NCI-H187 treated with DMSO at 0.1 percent for 48 hours (cell line): ENCODE measurements at places on chromosomes 1 and 21.

GRCh38 chr1:193211539-193211938, 25.1 kb upstream of the B3GALT2 start:
- DNase-seq: no peak

DNA sequence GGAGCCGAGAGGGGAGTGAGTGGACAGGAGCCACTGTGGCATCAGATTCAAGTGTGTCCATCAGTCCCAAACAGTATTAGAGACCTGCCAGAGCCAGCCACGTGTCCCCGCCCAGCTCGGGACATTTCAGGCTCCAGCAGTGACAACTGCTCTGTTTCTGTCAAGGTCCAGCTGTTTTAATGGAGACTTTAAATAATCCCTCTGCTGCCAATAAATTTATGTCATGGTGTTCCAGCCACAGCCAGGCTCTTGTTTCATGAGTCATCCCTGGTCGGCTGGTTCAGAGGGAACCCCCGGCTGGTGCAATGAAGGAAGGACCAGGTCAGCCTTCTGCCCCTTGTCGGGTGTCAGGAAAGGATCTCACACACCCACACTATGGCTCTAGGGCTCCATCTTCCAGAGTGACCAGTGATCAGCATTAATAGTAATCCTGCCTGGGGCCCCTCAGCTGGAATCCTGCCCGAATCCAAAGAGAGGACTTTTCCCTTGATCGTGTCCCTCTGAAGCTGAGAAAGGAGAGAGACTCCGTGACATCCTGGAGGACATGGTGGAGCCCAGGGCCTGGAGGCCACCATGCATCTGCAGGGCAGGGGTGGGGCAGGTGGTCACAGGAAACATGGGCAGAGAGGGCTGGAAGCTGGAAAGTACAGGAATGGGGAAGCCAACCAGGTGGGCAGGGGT, 197.3 kb downstream of the MATN1 start:
- DNase-seq: no peak

DNA sequence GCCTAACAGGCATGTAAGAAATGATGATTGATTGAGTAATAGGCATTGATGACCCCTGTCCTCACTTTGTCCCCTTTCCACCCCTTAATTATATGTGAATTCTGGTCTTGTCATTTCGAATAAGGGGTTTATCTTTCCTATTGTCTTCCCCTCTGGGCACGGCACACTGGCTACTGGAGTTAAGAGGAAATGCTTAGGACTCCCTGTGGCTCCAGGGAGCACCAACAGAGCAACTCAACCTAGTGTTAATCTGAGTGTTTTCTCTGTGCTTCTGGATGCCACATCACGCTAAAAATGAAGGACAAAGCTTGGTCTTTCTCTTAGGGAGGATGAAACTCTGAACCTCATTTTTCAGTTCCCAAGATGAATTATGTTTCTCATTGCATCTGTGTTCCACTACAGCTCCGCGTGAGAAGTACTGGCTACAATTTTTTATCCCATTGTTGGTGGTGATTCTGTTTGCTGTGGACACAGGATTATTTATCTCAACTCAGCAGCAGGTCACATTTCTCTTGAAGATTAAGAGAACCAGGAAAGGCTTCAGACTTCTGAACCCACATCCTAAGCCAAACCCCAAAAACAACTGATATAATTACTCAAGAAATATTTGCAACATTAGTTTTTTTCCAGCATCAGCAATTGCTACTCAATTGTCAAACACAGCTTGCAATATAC, 5.3 kb downstream of the FCER1A start:
- DNase-seq: no peak

- no peak for DNase-seq
These were observed 31.0 kb upstream of the IL10 start for GRCh38 chr1:206803221-206803730.

DNA sequence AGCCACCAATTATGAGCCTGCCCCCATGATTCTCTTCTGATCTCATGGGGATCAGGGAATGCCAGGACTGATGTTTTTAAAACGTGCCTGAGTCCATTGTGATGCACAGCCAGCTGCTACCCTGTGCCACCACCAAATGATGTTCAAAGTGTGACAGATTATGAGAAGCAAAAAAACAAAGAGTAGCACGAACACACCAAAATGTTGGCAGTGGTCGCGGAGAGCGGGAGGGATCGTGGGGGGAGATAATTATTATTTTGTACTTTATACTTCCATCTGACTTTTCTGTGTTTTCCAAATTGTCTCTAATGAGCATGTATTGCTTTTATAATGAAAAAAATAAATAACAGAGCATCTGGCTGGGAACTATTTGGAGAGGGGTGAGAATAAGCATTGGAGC, 50.5 kb downstream of the EPHB2 start:
- DNase-seq: no peak

- no peak for DNase-seq
These were observed 818.9 kb downstream of the KCNT2 start for GRCh38 chr1:195789321-195789720.

- DNase-seq: no peak
These were observed 55.3 kb downstream of the MRPS6 start for GRCh38 chr21:34128674-34129038.

DNA sequence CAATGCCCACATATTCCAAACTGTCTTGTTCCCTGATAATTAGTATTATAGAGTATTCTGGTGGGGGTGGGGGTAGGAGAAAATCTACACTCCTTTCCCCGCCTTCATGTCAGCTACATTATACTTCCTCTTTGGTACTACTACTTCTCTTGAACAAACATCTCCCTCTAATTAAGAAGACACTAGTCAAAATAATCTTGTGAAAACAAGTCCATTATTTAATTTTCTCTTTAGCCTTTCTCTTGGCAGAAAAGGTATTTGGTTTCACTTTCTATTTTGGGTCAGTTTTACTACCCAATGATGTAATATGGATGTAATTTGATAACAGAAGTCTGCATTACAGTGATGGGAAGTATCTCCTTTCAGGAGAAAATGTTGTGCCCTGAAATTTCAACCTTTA, 22.5 kb downstream of the NTMT2 start:
- no peak for DNase-seq

- DNase-seq: no peak
These were observed 7.3 kb downstream of the TSHB start for GRCh38 chr1:115036814-115037507.

DNA sequence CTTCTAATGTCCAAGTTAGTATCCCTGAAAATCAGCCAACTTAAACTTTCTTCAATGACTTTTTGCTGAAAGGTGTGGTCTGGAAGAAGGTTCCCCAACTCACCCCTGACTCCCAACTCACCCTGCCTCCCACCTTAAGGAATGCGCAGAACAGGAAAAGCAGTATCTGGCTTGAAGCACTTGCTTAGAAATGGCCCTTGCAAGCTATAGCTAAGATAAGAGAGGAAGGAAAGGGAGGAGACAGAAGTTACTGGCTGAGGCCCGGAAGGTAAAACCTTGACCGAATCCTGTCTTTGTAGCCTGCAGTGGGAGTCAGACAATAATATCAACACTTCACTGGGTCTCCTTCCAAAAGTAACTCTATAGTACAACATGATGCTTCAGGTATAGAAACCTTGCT, 2.9 kb downstream of the CYYR1 start:
- no peak for DNase-seq

GRCh38 chr1:90723590-90724108, 6.5 kb upstream of the BARHL2 start:
- no peak for DNase-seq

DNA sequence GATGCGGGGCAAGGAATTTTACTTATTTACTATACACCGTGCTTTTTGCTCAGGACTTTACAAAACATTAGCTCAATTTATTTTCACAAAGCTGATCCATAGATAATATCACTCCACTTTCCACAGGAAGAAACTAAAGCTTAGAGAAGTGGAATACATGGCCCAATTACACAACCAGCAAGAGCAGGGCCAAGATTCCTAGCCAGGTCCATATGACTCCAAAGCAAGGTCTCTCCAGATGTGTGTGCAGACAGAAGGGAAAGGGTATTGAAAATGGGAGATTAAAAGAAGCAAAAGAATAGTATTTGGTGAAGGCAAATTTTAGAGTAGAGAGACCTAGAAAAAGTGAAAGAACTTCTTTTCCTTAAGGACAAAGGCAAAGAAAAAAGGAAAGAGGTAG, 30.4 kb downstream of the RGS8 start:
- no peak for DNase-seq
